ENCODE measurements at places on chromosomes 1 and 21.

DNA sequence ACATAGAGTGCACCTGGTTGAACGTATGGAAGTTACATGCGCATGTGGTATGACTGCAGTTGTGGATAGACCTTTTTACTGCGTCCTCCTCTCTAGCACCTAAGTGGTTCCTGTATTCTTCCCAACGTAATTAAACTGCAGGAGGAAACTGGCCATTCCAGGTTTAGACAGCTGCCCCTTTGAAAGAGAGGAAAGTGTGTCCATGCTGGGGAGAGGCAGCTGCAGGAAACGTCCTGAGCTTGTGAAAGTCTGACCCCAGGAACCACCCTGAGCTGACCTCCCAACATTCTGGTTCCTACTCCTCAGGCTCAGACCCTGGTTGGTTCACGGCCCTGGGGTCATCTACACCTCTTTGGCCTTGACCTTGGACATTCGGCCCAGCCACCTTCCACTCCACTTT, 309.3 kb downstream of the DISC1 start:
- H3K4me1 ChIP-seq: no peaks in the 10 kb centered on the region
- H3K36me3 ChIP-seq: no peaks in the 10 kb centered on the region
- no peak for DNase-seq
- no peak overlapping the region for H3K4me3 ChIP-seq
- H3K27me3 ChIP-seq: no peaks in the 10 kb centered on the region

- no peaks in the 10 kb centered on the region for H3K27me3 ChIP-seq
- H3K27ac ChIP-seq: peak overlapping the region; percentile 93
- DNase-seq: no peak
- no peak overlapping the region for H3K4me3 ChIP-seq
- H3K36me3 ChIP-seq: no peaks in the 10 kb centered on the region
- H3K4me1 ChIP-seq: peaks cover 88% of the 10 kb centered on the region
Observed at GRCh38 chr21:44957047-44957831, 17.4 kb downstream of the SLX9 start.

GRCh38 chr21:25806060-25806459, 71.3 kb downstream of the GABPA start:
- H3K4me3 ChIP-seq: no peak overlapping the region
- H3K4me1 ChIP-seq: no peaks in the 10 kb centered on the region
- no peak overlapping the region for H3K27ac ChIP-seq
- no peaks in the 10 kb centered on the region for H3K36me3 ChIP-seq
- H3K27me3 ChIP-seq: no peaks in the 10 kb centered on the region

DNA sequence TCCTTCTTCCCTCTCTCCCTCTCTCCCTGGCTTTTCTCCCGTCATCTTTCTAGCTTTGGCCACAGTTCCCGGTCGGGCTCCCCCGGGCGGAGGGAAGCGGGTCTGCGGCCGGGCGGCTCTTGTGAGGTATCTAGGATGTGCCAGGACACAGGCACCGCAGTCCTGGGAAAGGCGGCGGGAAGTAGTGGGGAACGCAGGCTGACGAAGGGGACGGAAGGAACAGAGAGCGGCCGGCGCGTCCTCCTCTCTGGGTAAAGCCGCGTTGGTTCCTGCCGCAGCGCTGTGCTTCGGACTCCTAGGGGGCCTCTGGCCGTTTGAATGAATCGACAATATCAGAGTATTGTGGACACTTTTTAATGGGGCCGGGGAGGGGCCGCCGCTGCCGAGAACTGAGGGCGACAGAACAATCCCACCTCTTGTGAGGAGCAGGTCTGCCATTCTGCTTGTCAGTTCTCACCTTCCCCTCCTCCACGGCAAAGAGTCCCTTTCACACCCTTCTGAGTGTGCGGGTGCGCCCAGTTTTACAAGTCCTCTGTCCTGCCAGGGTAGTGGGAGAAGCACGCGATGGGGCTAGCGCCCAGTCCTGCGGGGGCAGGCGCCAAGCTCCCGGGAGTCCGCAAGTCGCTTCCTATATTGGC, 1.2 kb upstream of the LHX9 start:
- peaks cover 3% of the 10 kb centered on the region for H3K27me3 ChIP-seq
- no peak overlapping the region for H3K27ac ChIP-seq
- peaks cover 71% of the 10 kb centered on the region for H3K4me1 ChIP-seq
- H3K4me3 ChIP-seq: peak overlapping the region; percentile 52

DNA sequence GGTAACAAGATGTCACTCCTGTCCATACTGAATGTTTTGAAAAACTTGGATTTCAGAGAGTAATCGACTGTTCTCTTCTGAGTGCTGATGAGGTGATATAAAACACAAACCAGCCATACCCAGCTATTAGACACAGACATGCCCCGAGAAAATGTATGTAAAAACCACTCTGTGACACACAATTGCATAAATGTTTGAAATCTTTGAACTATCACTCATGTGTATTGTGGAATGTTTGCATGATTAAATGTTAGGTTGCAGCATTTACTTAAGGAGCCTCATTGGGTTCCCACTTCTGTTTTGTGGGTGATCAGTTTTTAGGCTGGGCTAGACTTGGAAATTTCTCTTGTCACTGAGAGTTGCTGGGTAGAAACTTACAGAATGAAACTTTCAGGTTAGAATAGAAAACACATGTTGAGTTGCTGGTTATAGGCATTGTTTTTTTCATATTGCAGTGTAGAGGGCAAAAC, 270.4 kb upstream of the B3GALT2 start:
- H3K27ac ChIP-seq: no peak overlapping the region
- DNase-seq: no peak
- H3K27me3 ChIP-seq: no peaks in the 10 kb centered on the region
- H3K4me3 ChIP-seq: no peak overlapping the region
- no peaks in the 10 kb centered on the region for H3K36me3 ChIP-seq

- H3K36me3 ChIP-seq: no peaks in the 10 kb centered on the region
- H3K4me1 ChIP-seq: peaks cover 17% of the 10 kb centered on the region
- H3K4me3 ChIP-seq: peak overlapping the region; percentile 76
- no peaks in the 10 kb centered on the region for H3K27me3 ChIP-seq
- DNase-seq: peak; percentile 14
Observed at GRCh38 chr1:30908316-30908695, 252 bp downstream of the SDC3 start.

- H3K4me3 ChIP-seq: no peak overlapping the region
- DNase-seq: no peak
- H3K4me1 ChIP-seq: no peaks in the 10 kb centered on the region
- no peak overlapping the region for H3K27ac ChIP-seq
- no peaks in the 10 kb centered on the region for H3K36me3 ChIP-seq
Observed at GRCh38 chr1:25020173-25020845, 90.2 kb upstream of the RUNX3 start.

- no peak overlapping the region for H3K4me3 ChIP-seq
- H3K27me3 ChIP-seq: no peaks in the 10 kb centered on the region
- no peaks in the 10 kb centered on the region for H3K36me3 ChIP-seq
- H3K27ac ChIP-seq: no peak overlapping the region
- H3K4me1 ChIP-seq: no peaks in the 10 kb centered on the region
Observed at GRCh38 chr1:87203904-87204303, 124.8 kb upstream of the LMO4 start.

- H3K4me1 ChIP-seq: peaks cover 11% of the 10 kb centered on the region
- no peaks in the 10 kb centered on the region for H3K27me3 ChIP-seq
- no peak for DNase-seq
- H3K27ac ChIP-seq: no peak overlapping the region
- H3K4me3 ChIP-seq: no peak overlapping the region
Observed at GRCh38 chr1:233704898-233705723, 91.2 kb downstream of the KCNK1 start.

- no peaks in the 10 kb centered on the region for H3K36me3 ChIP-seq
- H3K4me1 ChIP-seq: no peaks in the 10 kb centered on the region
- DNase-seq: no peak
- no peak overlapping the region for H3K27ac ChIP-seq
Observed at GRCh38 chr21:20163167-20163566, 835.0 kb upstream of the NCAM2 start.

DNA sequence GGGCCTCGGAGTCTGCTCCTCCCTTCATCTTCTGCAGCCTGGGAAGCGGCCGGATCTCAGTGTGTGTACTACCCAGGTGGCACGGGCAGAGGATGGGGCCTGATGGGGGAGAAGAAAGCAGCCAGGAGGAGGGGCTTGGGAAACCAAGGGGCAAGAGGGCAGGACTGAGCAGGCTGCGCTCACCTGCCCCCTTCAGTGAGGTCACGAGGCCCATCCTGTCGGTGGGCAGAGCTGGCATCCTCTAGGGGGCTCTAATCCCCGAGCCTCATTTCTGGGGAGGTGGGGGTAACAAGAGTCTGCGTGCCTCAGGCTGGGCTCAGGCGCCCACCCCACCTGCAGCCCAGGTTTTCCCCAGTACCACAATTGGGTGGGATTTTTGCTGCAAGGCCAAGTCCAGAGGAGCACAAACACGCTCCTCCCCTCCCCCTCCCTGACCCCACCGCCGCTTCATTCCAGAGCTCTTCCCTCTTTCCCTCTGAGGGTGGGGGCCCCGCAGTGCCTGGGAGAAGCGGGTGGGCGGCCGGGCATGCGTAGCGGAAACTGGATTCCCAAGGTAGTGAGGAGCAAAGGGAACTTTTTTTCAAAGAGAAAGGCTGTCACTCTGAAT, 1.8 kb upstream of the WNT3A start:
- H3K4me3 ChIP-seq: no peak overlapping the region
- H3K36me3 ChIP-seq: no peaks in the 10 kb centered on the region
- H3K4me1 ChIP-seq: no peaks in the 10 kb centered on the region
- H3K27me3 ChIP-seq: no peaks in the 10 kb centered on the region
- DNase-seq: no peak

DNA sequence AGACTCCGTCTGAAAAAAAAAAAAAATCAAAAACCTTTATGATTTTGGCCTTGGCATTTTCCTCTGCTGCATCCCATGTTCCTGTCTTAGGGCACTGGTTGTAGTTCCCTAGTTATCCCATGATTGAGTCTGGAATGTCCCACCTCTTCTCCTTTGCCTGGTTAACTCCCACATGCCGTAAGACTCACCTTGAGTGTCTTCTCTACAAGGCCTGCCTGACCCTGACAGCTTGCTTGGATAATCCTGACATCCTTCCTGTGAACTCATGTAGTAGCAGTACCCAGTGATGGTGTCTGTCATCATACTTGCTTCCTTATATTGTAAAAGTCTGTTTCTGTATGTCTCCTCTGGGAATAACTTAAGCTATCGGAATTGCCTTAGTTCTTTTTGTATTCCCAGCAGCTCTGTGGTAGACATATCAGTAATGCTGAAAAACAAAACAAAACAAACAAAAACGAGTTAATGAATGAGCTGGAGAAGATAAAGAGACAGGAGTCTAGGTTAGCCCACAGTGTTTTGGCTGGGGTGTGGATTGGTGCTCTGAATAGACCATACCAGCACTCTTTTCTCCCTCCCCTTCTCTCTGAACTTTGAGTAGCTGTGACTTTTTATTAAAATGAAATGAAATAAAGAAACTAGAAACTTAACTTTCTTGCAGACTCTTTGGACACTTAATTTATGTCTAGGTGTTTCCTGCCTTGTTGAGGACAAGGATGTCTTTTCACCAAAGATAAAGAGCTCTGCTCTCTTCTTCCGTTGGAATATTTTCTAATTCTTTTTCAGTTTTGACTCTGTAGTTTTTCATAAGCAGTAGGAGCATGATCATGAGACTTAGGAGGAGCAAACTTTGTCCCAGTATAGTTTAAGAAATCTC, 15.1 kb downstream of the NEK7 start:
- no peaks in the 10 kb centered on the region for H3K36me3 ChIP-seq
- H3K27ac ChIP-seq: no peak overlapping the region
- no peak for DNase-seq
- H3K27me3 ChIP-seq: no peaks in the 10 kb centered on the region
